ENCODE measurements at places on chromosomes 16 and 17.
A peak's percentile ranks its signal among the peaks of the same experiment; 100 is the strongest.

- no peak for DNase-seq
Measured at GRCh38 chr16:23866621-23867020, 30.8 kb downstream of the PRKCB start.

- peak; percentile 52 for DNase-seq
Measured at GRCh38 chr17:60600490-60601446, 775 bp downstream of the PPM1D start.

GRCh38 chr17:43662413-43663141, 855 bp upstream of the MEOX1 start:
- no peak for DNase-seq

DNA sequence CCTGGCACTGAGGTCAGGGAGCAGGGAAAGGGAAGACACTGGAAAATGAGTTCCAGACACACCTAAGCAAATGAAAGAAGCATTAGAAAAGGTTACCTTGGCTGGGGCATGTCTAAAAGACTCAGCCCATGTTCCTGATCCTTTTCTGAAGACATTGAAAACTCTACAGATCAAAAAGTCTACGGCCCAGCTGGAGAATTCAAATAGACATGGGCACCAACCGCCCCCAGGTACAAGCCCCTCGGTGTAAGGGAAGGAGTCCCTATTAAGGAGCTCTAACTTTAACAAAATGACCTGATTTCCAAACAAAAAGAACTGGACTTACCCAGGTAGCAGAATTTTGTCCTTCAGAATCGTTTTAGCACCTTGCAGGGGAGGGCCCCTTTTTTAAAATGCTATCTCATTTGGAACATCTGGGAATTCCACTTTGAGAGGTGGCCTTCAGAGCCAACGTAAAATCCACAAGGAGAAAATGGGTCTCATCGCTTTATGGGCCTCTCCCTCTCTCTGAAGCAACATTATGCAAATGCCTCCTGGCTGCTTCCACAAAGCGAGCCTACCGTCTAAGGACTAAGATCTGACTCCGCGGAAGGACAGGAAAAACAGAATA, 43.6 kb upstream of the RBFOX3 start:
- no peak for DNase-seq

GRCh38 chr16:19196871-19197270, 28.8 kb downstream of the SYT17 start:
- DNase-seq: no peak

GRCh38 chr17:75110234-75110937, 617 bp downstream of the ARMC7 start:
- no peak for DNase-seq

DNA sequence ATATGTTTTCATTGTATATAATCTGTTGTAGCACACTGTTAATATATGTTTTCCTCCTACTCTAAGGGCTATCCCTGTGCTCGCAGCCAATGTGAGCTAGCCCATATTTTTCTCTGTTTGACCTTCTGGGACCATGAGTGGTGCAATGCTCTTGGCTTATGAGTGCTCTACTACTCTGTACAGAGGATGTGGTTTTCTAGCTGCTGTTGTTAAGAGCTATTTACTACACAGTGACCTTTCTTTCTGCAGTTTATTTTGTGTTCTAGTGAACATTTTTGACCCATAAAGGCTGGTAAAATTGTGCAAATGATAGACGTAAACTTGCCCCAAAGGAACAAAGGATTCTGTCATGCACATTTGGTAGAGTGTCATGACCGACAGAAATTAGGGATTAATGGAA, 84.1 kb upstream of the CPHXL start:
- DNase-seq: no peak

DNA sequence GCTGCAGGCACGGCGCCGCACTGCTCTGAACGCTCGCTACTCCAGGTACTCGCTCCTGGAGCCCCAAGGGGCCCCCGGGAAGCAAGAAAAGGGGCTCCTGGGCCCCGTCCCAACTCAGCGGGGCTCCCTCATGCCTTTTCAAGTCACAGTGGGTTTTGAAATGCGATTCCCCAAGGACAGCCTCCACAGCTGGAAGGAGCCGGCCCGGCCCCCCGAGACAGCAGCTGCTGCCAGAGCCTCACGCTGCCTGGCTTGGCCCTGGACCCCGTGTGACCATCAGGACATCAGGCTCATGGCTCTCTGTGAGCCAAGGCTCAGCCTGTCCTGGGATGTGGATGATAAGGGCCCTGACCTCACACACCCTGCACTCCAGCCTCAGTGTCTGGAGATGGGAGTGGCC, 80.6 kb downstream of the LMF1 start:
- DNase-seq: no peak

GRCh38 chr17:13127921-13128602, 110.2 kb upstream of the ELAC2 start:
- no peak for DNase-seq

GRCh38 chr17:79365836-79366770, 244.7 kb downstream of the RBFOX3 start:
- DNase-seq: no peak

DNA sequence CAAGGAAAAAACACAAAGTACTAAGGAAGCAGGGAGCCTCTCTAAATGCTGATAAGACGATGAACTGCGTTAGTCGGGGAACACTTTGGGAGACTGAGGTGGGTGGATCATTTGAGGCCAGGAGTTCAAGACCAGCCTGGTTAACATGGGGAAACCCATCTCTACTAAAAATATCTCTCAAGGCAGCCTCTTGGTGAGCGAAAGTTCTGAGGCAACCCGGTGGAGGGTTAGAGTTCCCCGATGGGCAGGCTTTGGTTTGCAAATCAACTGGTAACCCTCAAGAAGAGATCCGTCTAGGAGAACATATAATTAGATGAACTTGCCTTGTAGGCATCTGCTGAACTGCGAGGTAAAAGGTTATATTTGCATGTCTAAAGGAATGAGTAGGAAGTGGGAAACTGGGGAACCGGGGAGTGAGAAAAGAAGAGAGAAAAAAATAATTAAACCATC, 44.6 kb downstream of the WSB1 start:
- no peak for DNase-seq

DNA sequence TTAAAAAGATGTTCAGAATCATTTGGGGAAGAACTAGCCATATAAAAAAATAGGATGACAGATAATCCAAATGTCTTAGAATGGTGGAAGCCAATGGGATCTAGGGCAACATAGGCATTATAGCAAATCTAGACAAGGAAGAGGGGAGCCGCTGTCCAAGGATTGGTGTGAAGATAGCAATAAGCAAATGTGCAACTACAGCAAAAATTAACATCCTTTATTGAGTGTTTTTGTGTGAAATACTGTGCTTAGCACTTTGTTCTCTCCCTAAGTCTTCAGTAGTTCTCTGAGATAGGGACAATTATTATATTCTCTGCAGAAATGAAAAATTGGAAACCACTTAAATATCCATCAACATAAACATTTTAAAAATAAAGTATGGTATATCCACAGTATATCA, 177.0 kb downstream of the PHKB start:
- DNase-seq: no peak
